Colonic mucosa (tissue), 4 donors: ENCODE measurements at places on chromosomes 16 and 17.

- DNase-seq = no peak
These were observed 49.4 kb downstream of the MYH10 start for GRCh38 chr17:8580952-8581658.

GRCh38 chr16:10921536-10922327 lies 20.5 kb downstream of the DEXI start:
- no peak for DNase-seq

DNA sequence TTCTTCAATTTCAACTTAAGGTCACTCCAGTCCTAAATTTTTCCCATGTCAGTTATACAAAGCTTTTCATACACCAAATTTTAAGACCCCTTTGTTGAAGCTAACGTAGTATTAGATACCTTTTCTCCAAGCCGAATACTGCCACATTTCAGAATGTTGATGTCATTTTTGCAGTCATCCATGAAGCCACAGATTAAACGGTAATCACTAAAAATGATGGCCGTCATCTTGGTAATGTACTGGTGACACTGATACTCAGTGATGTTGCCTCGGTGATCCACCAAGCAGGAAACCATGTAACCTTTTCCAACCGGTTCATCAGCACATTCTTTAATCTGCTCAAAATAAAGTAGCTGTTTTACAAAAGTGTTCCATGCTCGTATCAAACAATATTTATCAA lies 82.1 kb upstream of the CLEC18B start:
- DNase-seq = no peak

DNA sequence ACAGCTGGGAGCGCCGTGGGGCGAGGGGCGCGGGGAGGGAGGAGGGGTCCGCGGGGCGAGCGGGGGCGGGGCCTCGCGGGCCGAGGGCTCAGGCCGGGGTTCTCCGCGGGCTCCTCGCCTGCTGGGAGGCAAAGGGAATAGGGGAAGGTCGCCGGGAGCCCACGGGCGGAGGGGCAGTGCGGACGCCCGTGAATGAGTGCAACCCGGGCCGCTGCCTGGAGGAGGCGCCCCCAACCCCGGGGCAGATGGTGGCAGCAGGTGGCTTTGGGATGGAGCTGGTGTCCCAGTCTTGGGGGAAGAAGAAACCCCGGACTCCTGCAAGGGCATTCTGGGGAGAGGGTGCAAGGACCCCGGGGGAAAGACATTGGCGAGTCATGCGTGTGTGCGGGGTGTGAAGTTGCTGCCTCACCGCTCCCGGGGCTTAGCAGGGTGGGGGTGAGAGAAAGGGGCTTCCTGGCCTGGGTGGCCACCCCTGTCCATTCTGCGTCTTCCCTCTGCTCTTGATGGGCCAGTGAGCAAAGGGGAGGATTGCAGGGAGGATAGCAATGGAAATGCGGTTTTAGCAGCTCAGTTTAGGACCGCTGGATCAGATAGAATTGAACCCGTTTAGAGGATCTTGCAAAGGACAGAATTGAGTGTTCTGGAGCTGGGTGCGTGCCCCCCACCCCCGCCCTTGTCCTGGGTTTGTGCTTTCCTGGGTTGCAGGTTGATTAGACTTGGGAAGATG lies 526 bp downstream of the KIAA0513 start:
- DNase-seq = peak; percentile 49

DNA sequence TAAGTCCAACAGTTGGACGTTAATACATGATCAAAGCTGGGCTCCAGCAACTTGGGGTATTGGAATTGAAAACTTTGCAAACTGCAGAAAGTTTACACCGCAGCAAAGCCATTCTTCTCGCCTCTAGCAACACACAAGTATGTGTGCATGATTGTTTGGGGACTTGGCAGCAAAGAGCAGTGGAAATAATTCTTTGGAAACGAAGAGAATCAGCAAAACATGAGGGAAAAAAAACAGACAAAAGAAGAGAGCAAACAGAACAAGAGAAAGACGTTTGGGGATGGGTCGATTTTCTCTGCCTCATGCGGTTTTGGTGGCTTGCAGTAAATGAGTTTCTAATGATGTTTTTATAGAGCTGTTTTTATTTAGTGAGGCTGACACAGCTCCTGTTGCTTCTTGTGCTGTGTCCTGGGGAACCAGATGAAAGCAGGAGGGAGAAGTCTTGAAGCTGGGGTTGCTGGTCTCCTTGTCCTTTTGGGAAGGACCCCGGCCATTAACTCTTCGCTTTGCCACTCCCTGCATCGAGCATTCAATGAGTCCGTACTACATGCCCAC lies 502.9 kb downstream of the GRIN2A start:
- DNase-seq = no peak

GRCh38 chr17:42586514-42587230 lies 9.1 kb upstream of the PSMC3IP start:
- no peak for DNase-seq

DNA sequence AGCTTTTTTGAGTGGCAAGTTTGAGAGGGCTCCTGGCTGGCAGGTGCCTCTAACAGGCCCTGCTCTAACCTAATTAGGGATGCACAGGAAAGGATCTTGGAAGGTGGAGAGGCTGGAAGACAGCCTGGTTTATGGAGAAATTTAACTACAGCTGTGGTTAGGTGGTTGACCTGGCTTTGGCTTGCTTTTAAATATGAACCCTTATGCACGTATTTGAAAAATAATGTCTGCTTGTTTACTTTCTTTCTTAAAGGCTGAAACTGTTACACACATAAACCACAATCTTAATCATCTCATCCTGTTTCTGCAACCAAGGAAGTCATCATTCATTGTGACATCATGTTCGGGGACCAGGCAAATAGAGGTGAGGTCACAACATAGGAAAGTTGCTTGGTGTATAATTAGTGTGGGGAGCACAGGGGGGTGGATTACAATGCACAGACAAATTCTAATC lies 23.1 kb upstream of the DHRS13 start:
- DNase-seq = no peak
